Right hindlimb (tissue), 1 donor: ENCODE measurements at places on chromosomes 16 and 17.
A peak's percentile ranks its signal among the peaks of the same experiment; 100 is the strongest.

- no peak for DNase-seq
Observed at GRCh38 chr16:31361201-31362110, 6.5 kb downstream of the ITGAX start.

DNA sequence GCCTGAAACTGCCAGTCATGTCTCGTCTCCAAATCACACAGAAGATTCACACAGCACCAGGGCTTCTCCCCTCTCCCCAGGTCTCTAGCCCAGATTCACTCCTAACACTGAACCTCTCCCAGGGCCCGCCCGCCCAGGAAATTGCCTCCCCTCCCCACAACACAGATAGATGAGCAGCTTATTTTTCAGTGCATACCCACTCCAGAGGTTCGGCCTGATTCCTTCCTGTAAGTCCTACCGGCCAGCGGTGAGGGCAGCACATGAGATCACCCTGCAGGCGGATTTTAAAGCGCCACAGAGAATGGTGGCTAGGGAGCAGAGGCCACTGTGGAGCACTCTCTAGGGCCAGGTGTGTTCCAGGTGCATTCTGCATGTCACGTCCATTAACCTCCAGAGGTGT lies 301.8 kb downstream of the IRF8 start:
- DNase-seq, result no peak

- no peak for DNase-seq
Observed at GRCh38 chr17:77631307-77631706, 327.2 kb upstream of the TNRC6C start.

GRCh38 chr17:80307994-80308691 lies 47.5 kb downstream of the RNF213 start:
- no peak for DNase-seq

GRCh38 chr16:82156761-82157533 lies 13.1 kb downstream of the MPHOSPH6 start:
- DNase-seq, result no peak

GRCh38 chr16:49839017-49839825 lies 16.7 kb downstream of the ZNF423 start:
- no peak for DNase-seq

DNA sequence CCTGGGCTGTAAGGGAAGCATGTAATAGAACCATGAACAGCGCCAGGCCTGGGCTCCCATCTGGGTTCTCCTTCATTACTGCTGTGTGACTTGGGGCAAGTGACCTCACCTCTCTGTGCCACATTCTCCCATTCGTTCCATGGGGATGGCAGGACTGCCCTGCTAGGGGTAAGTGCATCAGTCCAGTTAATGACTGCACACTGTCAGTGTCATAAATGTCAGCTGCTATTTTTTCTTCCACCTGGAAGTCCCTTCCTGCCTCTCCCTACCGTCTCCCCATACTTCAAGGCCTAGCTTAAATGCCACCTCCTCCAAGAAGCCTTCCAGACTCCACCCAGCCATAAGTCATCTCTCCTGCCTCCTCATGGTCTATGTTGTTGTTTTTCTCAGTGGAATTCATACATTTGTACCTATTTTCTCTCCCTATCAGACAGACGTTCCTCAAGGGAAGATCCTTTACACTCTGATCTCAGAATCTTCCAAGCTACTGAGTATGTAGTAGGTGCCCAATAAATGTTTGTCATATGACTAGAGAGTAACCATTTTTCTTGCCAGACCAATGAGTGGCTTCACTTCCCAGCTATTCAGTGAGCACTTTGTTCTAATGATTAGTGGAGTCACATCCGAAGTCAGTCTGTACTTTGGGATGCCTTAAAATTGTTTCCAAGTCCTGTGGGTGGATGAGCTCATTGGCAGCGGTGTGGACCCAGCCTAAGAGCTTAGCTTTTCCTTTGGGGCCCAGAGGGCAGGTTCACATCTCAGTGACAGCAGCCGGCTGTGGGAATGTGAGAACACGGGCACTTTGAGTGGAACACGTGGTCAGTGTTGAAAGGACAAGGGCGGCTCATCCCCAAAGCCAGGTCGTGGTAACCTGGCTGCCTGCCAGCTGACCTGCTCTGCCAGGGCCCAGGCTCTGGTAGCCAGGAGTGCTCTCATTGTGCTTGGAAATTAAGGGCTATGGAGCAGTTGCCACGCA lies 147.5 kb upstream of the GSE1 start:
- no peak for DNase-seq

GRCh38 chr17:1030684-1031532 lies 34.0 kb downstream of the TIMM22 start:
- DNase-seq, result peak; percentile 74

- DNase-seq, result no peak
Observed at GRCh38 chr17:50047083-50047482, 8.8 kb upstream of the ITGA3 start.

- DNase-seq, result peak; percentile 57
Observed at GRCh38 chr17:46013502-46014165, 14.6 kb downstream of the STH start.
